ENCODE measurements at places on chromosomes 2 and 18.

DNA sequence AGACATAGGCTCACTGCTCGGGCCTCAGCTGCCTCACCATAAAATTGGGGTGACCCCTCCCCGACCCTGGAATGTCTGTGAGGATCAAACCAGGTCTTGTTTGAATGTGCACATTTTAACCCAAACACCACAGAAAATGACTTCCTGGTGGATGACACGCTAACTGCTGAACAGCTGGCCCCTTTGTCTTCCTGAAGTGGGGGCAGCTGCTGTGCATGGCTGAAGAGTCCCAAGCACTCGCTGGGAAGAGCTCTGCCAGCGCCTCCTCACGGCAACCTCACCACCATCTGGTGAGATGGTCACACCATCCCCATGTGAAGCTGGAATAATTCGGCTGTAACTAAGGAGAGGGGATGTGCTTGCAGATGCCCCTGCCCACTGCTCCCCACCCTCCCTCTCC, 34.0 kb downstream of the AQP12A start:
- DNase-seq = no peak

DNA sequence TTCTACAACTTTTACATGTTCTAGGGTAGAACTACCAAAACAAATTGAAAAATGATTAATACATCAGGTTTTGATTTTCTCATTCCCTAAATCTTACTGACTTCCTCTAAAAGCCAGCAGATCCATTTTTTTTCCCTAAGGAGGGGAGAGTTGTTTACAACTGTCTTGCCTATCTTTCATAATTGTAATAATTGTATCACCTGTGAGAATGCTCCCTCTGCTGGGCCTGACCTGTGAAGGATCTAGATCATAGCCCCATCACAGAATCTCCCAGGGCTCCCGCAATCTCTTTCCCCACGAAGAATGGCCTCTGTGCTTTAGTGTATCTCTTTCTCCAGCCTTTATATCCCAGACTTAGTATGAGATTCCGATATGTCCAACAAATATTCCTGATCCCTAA, 9.1 kb downstream of the LOXL3 start:
- DNase-seq = no peak

GRCh38 chr2:217724471-217724870, 278.3 kb downstream of the TNS1 start:
- DNase-seq = no peak

- peak; percentile 11 for DNase-seq
These were observed 51.8 kb upstream of the AP1S3 start for GRCh38 chr2:223889229-223889628.

GRCh38 chr2:188395903-188396689, 104.4 kb downstream of the GULP1 start:
- DNase-seq = no peak

- DNase-seq = peak; percentile 84
These were observed 199.4 kb downstream of the ZEB2 start for GRCh38 chr2:144320491-144320890.

GRCh38 chr2:46294176-46294836, 2.9 kb upstream of the EPAS1 start:
- DNase-seq = peak; percentile 48

GRCh38 chr2:170845343-170845742, 28.7 kb downstream of the GAD1 start:
- DNase-seq = no peak

GRCh38 chr2:17319090-17319489, 199.2 kb downstream of the RAD51AP2 start:
- no peak for DNase-seq

- no peak for DNase-seq
These were observed 76.2 kb upstream of the STAM2 start for GRCh38 chr2:152251811-152252210.

DNA sequence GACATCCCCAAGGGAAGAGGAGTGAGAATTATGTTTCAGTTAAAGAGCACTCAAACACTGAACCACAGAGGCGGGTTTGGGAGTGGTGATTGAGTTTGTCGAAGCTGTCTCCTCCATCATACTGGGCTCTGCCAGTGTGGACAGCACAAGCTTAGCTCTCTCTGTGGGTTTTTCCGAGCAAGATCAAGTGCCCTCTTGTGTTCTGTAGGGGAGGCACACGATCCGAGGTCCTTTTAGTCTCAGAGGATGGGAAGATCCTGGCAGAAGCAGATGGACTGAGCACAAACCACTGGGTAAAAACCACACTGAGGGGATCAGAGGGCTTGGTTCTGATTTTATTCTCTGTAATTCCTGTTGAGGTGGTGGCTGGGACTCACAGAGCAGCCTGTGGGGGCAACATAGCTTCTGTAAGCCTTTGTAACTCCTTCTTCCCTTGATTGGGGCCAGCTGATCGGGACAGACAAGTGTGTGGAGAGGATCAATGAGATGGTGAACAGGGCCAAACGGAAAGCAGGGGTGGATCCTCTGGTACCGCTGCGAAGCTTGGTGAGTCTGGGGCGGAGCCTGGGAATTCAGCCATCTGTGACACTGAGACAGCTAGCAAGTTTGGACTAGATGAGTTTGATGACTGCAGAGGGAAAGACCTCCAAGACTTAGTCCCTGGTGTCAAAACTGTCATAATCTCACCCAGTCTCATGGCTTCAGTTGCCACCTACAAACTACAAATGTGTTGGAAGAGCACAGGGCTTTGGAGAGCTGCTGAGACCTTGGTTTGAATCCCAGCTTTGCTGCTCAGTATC, 2.0 kb downstream of the NAGK start:
- peak; percentile 14 for DNase-seq

- DNase-seq = peak; percentile 11
These were observed 97.3 kb upstream of the CREB1 start for GRCh38 chr2:207432453-207432852.

DNA sequence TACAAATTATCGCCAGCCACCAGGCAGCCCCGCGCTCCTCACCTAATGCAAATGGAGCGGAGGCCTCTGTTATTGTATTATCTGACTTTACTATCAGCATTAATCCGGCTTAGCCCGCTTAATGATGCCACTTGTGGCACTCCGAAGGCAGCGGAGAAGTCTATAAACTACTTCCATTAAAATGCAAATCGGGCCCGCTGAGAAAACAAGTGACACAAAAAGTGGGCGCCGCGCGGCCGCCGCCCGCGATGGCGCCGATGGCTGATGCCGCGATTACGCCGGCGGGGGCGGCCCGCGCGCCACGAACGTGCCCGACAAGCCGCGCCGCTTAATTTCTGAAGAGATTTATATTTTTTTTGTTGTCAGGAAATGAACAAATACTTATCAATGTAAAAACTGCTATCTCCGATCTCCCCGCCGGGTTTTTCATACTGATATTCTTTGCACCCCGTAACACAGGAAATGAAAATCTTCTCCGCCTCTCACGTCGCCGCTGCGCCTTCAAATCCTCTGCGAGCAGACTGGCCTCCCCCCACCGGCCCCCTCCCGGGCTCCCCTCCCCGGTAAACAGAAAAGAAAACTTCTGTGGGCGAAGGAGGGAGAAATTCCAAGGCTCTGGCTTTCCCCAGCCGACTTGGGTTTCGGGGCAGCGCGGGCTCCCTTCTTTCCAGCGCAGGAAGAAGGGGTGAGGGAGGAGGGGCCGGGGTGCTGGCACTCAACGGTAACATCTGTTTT, 221.8 kb downstream of the INSIG2 start:
- DNase-seq = peak; percentile 23

DNA sequence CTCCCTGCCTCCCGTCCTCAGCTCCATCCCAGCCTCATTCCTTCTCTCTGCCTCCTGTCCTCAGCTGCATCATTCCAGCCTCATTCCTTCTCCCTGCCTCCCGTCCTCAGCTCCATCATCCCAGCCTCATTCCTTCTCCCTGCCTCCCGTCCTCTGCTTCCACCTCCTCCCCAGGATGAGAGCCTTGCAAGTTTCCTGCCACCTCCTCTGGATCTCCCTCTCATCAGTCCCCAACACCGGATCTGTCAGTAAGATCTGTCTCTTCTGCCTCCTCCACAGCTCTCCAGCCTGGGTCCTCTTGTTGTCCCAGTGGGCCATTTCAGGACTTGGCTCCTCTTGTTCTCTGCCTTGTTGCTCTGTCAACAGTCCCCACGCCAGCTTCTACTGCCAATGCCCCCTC, 130.9 kb downstream of the NDUFA10 start:
- no peak for DNase-seq

GRCh38 chr2:234050455-234051135, at the start of gene SPP2:
TSS of gene SPP2 (plus strand) at chr2:234050702. CDS start at chr2:234050787, 85 bp downstream.
- peak; percentile 37 for DNase-seq

GRCh38 chr2:20141056-20141762, 83.7 kb downstream of the SDC1 start:
- DNase-seq = peak; percentile 97

GRCh38 chr2:121866789-121867188, 111.3 kb downstream of the TSN start:
- DNase-seq = peak; percentile 6

- no peak for DNase-seq
These were observed 80.5 kb downstream of the MYO5B start for GRCh38 chr18:50114448-50114847.

DNA sequence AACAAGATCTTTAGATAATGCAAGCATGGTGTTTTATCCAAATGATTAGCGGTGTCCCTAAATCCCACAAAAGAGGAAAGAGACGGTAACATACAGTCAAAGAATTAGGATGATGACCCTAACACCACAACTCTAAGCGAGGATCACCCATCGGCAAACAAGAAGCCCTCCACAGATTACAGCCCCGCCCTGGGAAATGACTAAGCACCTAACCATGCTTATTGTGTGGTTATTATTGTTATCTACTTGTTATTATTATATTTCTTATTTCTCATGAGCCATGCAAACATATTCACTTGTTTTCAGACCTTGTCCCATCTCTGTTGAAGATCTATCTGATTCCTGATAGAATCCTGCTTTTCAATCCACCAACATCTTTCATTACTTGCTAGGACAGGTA, 651.3 kb downstream of the NYAP2 start:
- no peak for DNase-seq

GRCh38 chr18:69401226-69401971, 711 bp downstream of the DOK6 start:
- peak; percentile 4 for DNase-seq

DNA sequence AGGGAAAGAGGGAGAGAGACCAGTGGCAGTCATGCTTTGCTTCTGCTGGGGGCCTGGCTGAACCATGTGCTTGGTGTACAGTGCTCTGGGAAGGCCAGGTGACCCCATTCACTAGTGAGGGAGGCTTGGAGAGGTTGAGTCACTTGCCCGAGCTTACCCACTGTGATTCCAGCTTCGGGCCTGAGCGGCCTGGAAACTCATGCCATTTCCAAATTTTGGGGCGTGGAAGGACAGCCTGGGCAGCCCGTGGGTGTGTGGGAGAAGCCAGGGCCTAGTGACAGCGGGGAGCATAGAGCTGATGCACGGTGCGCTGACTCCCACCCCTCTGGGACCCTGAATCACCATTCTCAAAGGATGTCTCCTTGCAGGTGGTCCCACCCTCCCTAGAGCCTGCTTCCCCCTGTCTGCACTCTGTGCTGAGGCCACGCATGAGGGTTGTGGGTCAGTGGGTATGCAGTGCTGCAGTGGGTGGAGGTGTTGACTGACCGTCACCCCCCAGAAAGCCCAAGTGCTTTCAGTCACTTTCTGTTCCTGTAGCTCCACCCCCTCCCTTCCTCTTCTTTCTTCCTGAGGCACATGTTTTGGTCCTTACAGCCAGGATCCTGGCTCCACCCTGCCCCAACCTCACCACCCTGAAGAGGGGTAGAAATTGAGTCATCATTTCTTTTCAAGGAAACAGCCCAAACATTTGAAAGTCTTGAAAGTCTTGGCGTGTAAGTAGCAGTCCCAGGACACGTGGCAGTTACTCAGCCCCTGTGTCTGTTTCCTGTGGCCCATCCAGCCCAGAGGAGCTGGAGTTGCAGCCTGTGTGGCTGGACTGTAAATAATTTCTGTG, 69.3 kb upstream of the MCFD2 start:
- peak; percentile 96 for DNase-seq

GRCh38 chr18:905307-905947, 756 bp downstream of the ADCYAP1 start:
- no peak for DNase-seq

DNA sequence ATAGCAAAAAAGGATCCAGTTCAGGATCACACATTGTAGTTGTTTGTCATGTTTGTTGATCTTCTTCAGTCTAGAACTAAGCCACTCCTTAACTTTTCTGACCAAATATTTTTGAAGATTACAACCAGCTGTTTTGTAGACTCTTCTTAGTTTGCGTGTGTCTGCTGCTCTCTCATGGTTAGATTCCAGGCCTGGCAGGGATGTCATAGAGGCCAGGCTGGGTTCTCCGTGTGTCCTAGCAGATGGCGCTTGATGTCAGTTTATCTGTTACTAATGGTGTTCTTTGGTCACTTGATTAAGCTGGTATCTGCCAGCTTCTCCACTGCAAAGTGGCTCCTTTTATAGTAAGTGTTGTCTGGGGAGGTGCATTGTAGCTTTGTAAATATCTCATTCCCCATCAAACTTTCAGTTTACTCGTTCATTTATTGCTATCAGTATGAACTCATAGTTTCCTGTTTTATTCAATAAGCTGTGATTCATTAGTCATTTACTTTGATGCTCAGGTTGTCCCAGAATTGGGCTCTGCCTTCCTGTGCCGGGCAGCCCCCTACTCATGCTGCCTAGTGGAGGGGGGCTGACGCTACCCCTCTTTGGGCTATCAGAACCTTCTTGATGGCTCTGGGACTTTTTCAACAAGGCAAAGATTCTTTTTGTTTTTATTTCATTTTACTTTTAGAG, 42.1 kb downstream of the GRHL1 start:
- DNase-seq = no peak

GRCh38 chr2:235141411-235142128, 189.8 kb downstream of the SH3BP4 start:
- no peak for DNase-seq

GRCh38 chr2:38733300-38733971, 17.7 kb downstream of the SRSF7 start:
- no peak for DNase-seq

DNA sequence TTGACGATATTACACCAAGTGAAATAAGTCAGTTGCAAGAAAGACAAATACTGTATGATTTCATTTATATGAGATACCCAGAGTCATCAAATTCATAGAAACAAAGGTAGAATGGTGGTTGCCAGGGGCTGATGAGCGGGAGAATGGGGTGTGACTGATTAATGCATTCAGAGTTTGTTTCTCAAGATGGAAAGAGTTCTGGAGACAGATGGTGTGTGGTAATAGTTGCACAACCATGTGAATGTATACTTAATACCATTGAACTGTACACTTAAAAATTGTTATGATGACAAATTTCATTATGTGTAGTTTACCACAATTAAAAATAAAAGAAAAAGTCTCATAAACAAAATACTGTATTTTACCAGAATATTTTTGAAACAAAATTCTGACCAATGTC, 117.3 kb downstream of the PIGN start:
- no peak for DNase-seq

DNA sequence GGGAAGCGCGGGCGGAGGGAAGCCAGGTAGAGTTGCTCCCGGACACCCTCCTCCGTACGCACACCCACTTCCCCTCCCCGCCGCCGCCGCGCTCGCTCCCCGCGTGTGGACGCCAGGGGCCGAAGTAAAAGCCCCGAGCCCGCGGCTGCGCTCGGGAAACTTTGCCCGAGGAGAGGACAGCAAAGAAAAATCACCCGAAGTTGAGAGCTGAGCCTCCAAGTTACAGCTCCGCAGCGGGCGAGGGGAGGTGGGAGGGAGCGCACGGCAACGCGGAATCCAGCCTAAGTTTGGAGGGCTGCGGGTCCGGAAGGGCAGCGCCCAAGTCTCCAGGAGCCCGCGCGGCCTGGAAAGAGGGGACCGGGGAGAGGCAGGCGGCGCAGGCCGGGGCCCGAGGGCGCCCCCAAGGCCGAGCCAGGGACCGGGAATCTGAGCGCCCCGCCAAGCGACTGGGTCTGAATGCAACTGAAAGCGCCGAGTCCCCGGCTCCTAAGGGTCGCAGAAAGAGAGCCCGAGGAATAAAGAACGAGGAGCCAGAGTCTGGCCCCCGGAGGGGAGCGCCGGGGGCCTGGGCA, 706 bp upstream of the BCL11A start:
- no peak for DNase-seq

All from M059J (cell line).